ENCODE measurements at places on chromosomes 7 and 10.

DNA sequence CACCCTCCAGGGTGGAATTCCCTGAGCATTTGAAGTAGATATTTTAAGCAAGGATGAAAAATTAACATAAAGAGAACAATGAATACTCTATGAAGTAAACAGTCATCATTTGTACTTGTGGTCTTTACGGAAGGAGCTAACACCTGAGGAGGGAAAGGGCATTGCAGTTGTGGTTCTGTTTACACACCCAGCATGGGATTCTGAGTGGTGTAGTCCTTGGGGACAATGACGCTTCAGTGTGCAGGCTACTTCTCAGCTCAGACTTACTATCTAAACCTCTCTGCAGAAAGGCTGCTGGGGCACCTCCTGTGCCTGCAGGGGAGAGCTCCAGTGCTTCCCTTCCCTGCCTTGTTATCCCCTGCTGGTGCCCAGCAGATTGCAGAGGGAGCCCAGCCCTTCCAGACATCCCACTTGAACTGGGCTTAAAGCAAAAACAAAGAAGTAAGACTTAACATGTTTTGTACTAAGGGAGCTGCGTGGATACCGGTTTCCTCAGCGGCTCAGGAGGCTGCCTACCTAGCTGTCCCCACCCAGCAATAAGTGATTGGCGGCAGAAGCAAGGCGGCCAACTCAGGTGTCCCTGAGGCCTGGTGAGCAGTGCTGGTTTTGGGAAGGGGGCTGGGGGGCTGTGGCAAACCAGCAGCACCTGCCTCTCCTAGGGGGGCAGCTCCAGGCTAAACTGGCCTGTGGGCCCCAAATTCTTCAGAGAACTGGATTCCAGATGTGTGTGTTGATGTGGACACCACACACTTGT, 89.1 kb downstream of the CELF2 start:
- DNase-seq = no peak

GRCh38 chr7:150451833-150452461, 1.5 kb downstream of the GIMAP8 start:
- no peak for DNase-seq

DNA sequence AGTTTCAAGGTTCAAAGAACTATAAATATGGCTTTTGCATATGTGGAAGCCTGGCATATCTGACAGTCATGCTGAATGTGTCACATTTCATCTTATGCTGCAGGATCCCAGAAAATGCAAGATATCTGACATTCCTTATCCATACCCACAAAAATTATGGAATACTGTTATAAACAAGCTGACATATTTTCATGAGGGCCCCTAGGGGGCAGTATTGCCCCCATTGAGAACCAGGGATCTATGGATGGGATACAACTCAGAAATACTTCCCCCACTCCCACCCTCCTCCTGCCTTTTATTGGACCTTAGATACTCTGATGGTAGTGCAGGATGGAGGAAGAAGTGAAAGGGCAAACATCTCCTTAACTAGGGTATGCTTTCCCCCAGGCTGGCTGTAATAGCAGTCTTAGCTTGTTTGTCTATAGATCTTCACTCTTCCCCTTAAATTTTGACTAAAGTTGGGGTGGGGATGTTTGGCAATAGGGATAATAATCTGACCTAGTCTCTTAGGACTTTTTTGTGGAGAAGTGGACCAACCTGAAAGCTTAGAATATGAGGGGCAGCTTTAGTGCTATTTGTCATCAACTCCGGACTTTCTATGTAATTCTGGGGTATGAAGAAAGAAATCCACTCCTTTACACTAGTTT, 3.5 kb upstream of the GNGT1 start:
- DNase-seq = no peak

GRCh38 chr7:20794676-20795075, 8.0 kb upstream of the SP8 start:
- no peak for DNase-seq

DNA sequence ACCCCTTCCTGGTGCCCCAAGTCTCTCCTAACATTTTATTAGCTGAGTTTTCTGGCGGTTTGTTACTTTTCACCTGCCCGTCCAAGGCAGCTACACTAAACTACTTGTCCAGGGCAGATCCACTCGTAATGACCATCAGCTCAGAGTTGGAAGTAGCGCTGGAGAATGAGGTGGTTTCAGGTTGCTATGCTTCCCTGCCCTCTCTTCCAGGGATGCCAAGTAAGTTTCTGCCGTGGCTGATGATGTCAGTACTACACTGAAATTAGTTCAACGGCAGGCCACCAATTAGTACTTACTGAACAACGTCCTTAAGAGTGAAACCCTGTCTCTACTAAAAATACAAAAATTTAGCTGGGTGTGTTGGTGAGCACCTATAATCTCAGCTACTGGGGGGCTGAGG, 55.2 kb downstream of the DIP2C start:
- DNase-seq = no peak

DNA sequence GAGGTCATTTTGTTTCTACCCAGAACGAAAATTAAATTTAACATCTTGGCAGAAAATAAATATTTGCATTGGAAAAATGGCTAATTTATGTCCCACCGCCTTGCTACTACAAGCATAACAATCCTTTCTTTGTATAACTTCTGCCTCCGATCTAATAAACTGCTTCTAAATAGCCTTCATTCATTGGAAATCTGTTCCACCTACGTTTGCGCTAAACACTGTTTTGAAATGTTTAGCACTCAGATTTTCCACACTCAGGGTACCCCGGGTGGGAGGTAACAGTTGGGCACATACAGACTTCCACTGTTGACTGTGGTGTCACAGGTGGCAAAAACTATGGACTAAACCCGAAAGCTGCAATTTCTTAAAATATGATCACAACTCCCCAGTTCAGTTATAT, 96.4 kb downstream of the FGFR2 start:
- DNase-seq = no peak

DNA sequence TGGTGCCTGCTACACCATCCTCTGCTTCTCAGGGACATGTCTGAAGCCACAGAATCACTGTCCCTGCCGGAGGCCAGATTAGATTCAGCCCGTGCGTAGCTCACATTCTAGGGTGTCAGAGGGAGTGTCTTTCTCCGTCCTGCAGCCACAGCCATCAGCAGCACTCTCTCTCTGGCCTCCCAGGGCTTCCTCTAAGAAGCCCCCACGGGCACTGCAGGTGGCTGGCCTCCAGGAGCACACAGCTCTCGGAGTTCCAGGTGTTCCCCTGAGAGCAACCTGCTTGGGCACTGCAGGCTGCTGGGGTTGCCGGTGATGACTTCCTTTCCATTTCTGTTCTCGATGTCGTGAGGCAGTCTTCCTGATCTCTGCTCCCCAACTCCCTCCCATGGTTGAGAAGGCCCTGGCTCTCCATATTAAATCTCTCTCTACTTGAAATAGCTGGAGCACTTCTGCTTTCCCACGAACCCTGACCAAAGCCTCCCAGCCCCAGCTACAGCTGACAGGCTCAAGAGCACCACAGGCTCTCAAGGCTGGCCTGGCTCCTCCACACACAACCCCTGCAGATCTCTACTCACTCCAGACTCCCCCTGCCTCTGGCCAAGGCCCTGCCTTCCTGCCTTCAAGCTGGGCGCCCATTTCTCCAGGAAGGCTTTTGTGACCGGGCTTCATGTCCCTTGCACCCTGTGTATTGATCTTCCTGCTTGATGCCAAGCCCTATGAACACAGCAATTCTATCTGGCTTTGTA, 49.0 kb upstream of the TMEM72 start:
- DNase-seq = no peak

- DNase-seq = no peak
Measured at GRCh38 chr7:32043688-32044087, 26.5 kb downstream of the PDE1C start.

GRCh38 chr10:131000244-131000643, 311.3 kb downstream of the TCERG1L start:
- no peak for DNase-seq

GRCh38 chr7:132177708-132178401, 398.4 kb downstream of the PLXNA4 start:
- DNase-seq = no peak

GRCh38 chr7:44348300-44348699, 22.9 kb upstream of the CAMK2B start:
- DNase-seq = no peak

DNA sequence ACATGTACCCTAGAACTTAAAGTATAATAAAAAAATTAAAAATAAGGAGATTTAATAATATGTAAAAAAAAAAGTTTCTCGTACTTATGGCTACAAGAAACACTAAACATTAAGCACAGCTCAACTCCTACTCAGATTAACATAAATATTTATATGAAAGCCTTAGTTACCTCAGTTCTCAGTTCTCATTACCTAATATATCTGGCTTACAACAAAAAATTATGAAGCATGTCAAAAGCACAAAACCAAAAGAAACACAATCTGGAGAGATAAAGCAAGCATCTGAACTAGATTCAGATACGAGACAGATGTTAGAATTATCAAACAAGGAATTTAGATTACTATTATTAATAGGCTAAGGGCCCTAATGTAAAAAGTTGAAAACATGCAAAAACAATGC, 40.1 kb downstream of the RNF133 start:
- no peak for DNase-seq

DNA sequence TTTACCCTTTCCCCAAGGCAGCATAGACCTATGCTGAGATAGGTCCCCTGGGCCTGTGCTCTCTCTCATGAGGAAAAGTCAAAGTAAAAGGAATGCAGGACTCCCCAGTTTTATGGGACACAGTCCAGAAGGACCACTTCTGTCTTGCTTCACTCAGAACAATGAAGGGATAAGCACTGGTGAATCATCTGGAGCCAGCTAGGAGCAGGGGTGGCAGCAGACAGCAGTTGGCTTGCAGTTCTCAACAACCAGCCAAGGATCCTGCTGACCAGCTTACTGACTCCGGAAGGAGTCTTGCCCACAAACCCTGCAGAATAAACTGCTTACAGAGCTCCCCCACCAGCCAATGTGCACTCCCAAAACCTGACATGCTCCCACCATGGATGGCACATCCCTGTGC, 152.1 kb upstream of the GHITM start:
- no peak for DNase-seq

GRCh38 chr7:130875265-130875741, 141.3 kb upstream of the KLF14 start:
- DNase-seq = no peak

DNA sequence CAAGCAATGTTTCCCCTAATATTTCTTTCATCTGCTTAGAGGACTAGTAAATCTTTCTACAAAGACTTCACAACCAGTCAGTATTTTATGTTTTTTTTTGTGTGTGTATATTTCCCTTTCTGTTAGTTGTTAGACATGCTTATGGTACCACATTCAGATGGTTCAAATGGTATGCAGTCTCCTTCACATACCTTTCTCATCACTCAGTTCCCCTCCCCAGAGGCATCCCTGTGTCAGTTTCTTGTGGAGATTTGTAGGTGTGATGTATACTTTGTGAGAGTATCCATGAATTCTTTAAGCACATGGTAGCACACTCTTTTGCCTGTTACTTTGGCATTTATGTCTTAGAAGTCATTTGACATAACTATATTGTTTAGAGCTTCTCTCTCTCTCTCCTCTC, 4.4 kb downstream of the ZNF485 start:
- DNase-seq = no peak

DNA sequence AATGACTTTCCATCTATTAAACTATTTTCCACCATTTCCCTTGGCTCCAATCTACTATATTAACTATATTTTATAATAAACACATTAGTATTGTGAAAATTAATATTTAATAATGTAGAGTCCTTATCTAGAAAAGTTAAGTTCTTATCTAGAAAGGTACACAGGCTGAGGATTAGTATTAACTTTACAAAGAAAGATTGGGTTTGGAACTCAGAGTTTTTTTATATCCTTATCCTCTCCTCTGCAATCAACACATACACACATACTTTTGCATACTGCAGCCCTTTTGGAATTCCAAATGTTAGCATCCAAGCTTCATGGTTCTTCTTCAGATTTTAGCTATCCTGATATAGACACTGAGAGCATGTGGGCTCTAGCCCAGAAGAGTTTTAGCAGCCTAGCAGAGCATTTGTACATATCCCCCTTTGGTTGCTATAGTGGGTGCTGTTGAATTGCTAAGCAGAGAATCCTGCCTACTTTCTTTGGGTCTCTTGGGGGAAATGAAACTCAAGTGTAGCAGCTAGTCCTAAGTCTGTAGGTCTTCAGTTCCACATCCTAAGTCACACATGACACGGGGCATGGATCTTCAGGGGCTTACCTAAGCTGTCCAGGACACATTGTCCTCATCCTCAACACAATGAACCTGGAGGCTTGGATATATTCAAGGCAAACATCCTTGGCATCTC, 874.6 kb downstream of the LRMDA start:
- DNase-seq = no peak

DNA sequence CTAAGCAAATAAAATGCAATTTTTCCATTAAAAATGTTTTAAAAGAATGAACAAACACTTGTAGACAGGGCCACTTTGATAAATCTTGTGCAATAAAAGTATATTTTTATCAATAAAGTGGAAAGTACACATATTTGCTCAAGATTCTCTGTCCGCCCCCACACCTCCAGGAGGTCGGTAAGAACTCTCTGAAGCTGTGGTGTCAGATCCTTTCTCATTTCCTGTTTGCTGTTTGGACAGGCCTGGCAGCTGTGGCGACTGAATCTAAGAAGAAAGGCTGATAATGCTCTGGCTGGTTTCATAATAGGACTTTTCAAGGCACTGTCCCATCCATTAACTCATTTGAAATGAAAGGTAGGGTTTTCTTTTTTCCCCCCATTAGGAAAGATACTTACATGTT, 15.3 kb upstream of the ASB4 start:
- no peak for DNase-seq

DNA sequence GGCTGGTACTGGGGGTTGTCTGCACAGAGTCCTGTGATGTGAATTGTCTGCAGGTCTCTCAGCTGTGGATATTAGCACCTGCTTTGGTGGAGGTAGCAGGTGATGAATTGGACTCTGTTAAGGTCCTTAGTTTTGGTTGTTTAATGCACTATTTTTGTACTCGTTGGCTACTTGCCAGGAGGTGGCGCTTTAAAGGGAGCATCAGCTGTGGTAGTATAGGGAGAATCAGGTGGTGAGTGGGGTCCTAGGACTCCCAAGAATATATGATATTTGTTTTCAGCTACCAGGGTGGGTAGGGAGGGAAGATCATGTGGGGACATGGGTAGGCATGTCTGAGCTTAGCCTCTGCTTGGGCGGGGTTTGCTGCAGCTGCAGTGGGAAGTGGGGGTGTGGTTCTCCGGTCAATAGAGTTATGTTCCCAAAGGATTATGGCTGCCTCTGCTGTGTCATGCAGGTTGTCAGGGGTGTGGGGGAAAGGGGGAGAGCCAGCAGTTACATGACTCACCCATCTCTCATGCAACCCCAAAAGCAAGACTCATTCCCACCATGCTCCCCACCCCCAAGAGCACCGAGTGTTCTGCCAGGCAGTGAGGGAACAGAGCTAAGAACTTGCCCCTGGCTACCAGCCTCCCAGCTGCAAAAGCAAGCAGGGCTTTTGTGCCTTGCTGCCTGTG, 53.7 kb upstream of the ZNF273 start:
- DNase-seq = no peak

GRCh38 chr10:129743738-129744133, 220.3 kb downstream of the EBF3 start:
- no peak for DNase-seq
